Activated naive CD8-positive, alpha-beta T cell treated with anti-CD3 and anti-CD28 coated beads, Interleukin-2, amount 10 ng/mL, durations not matched to agents 7 days and 5 days (primary cell): ENCODE measurements at places on chromosomes 1 and 21.

DNA sequence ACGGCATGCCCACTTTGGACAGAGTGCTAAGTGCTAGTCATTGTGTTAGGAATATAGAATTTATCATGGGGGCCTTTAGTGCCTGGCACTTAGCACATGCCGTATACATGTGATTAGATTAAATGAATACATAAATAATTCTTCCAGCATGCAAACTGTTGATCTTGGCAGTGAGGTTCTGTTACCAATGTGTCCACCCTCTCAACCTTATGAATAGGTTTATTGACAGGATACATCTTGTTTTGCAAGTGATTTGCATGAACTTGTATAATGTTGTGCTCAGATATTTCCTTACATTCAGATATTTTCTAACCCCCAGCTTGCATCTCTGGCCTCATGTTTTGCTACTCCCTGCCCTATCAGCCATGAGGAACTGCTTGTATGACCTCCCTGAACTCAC is 60.3 kb upstream of the ZNF648 start:
- DNase-seq = no peak

GRCh38 chr1:246790833-246791232 is 66.6 kb downstream of the SCCPDH start:
- no peak for DNase-seq

- no peak for DNase-seq
Measured at GRCh38 chr1:231104917-231105316, 56.9 kb upstream of the TRIM67 start.

GRCh38 chr1:24021403-24022266 is 41.5 kb upstream of the SRSF10 start:
- DNase-seq = no peak

- DNase-seq = no peak
Measured at GRCh38 chr1:183730107-183730724, 74.7 kb upstream of the RGL1 start.

GRCh38 chr21:27550287-27550686 is 583.4 kb upstream of the ADAMTS5 start:
- DNase-seq = no peak

DNA sequence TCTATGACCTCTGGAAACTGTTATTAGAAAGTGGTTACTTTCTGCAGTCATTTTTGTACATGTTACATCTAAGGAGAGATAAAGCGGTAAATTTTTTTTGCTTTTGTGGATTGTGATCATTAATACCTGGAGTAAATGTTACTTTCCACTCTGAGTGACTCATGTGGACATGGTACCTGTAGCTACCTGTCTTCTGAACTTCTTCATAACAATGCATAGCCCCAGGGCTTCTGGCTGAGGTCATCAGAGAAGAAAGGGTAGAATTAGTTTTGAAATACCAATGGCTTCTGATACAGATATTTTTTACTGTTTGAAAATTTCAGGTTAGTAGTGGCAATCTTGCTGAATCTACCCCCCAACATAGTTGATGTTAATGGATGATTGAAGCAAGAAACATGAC is 489.3 kb downstream of the RWDD3 start:
- no peak for DNase-seq

DNA sequence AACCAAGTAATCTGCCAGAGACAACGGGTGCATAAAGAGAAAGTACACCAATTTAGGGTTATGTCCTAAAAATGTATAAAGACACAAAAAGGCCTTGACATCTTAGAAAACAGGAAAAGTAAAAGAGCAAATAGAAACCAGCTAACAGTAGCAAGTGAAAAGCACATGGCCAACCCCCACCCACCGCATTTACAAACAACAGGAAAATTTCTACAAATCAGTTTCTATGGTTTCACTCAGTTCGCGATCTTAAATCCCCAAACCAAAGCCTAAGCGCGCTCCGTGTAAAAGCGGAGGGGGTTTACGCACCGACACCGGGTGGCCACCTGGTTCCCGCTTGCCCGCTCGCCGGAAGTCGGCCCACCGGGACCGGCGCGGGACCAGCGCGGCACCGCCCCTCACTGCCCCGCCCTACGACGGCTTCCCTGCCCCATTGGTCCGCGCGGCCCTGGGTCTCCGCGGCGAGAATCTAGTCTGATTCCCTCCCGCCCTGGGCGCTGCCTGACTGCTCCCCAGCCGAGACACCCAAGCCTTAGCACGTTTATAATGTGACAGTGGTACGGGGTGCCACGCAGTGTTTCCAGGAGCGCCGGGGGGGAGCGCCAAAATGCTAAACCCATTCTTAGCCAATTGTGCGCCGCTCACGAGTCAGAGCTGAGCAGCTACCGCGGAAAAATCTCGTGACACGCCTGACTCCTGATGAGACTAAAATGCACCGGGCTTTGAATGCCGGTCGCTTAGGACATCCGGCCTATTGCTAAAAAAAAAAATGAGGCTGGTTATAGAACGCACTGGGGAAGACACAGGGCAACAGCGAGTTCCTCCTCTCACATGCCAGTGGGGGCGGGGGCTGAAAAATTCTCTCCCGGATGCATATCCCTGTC is at the start of gene GART:
GART (minus strand) TSS at position 362 of the 884 bp plus-strand sequence. CDS start 2,802 bp downstream, outside the sequence.
- peak; percentile 88 for DNase-seq

GRCh38 chr1:117653195-117653594 is 47.3 kb downstream of the TENT5C start:
- no peak for DNase-seq

DNA sequence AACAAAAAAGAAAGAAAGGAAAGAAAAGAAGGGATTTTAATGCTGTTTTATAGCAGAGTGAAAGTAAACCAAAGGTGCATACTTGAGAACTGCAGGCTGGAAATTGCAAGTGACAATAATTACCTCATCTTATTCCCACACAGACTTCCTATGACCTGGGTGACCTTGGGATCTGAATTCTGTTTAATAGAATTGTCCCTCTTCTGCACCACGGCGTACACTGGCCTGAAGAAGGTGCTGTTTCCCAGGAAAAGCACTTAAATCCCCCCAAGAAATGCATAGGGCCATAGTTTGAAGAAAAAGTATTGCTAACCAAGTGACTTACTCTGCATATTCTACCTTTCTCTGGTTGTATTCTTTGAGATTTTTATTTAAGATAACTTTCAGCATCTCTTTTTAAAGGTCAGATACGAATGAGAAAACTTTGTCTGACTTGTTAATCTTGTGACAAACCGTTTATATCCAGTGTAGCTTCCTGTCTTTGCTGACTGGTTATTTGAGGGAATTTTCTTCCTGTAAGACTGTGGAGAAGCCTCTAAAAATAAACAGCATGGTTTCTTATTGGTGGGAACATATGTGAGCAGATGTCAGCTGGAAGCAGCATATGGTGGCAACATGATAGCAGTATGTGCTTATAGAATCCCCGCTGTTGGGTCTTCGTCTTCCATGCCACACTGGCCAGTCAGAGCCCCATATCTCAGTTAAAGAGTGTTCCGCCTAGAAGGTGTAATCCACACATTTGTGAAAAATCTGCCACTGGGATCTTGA is 16.3 kb downstream of the TGFB2 start:
- DNase-seq = no peak

GRCh38 chr1:161185732-161186311 is 8.5 kb upstream of the B4GALT3 start:
- no peak for DNase-seq

DNA sequence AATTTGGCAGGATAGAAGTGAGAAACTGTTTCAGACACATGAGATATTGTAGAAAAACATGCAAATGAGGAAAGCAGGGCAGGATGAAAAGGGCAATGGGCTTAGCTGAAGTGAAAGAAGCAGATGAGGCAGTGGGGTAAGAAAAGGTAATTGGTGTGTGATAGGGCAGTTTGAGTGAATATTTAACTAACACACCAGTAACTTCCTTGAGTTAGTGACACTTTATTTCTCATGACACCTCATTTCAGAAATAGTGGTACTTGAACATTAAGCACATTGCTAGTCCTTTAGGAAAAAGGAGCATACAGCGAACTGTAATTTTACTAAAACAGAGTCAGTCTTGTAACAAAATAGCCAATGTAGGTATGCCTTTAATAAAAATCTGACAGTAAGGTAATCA is 415.0 kb downstream of the DPYD start:
- DNase-seq = no peak

- DNase-seq = no peak
Measured at GRCh38 chr1:240577095-240577494, 34.9 kb downstream of the GREM2 start.

- DNase-seq = no peak
Measured at GRCh38 chr1:209196140-209196539, 387.4 kb upstream of the CAMK1G start.

GRCh38 chr1:34950428-34950827 is 21.0 kb upstream of the DLGAP3 start:
- DNase-seq = no peak

GRCh38 chr1:206507284-206508129 is at the start of gene RASSF5:
Gene RASSF5, plus strand, starts transcription at chr1:206507531. Its CDS starts 72 bp downstream, at chr1:206507603.
- DNase-seq = peak; percentile 86

DNA sequence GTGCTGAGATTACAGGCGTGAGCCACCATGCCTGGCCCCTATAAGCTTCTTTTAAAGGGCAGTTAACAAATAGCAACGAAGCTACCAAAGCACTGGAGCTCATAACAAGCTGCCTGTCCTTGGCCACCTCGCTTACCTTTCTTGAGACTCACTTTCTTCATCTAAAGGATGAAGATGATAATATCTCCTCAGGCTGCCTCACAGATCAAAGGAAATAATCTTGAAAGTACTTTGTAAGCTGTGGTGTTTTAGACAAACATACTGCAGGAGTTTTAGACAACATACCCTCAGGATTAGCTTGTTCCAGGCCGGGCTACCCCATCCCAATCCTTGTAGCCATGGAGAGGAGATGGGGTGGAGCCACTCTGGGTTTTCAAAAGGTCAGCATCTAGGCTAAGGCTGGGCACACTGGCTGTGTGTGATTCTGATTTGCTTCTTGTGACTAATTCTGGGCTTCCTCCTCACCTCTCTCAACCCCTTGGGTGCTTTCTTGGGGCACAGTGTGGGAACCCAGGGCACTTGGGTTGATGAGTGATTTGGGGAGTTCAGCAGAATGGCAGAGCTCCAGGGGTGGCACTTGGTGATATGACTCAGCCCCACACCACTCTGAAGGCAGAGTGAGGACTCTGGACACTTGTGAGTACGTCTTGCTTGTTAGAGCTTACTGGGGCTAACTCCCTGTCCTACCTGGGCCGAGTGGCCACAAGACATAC is 5.2 kb downstream of the GPR25 start:
- no peak for DNase-seq
